CD4-positive, alpha-beta T cell treated with Interleukin-1 beta for 1 hour (primary cell): ENCODE measurements at places on chromosomes 12 and 14.

DNA sequence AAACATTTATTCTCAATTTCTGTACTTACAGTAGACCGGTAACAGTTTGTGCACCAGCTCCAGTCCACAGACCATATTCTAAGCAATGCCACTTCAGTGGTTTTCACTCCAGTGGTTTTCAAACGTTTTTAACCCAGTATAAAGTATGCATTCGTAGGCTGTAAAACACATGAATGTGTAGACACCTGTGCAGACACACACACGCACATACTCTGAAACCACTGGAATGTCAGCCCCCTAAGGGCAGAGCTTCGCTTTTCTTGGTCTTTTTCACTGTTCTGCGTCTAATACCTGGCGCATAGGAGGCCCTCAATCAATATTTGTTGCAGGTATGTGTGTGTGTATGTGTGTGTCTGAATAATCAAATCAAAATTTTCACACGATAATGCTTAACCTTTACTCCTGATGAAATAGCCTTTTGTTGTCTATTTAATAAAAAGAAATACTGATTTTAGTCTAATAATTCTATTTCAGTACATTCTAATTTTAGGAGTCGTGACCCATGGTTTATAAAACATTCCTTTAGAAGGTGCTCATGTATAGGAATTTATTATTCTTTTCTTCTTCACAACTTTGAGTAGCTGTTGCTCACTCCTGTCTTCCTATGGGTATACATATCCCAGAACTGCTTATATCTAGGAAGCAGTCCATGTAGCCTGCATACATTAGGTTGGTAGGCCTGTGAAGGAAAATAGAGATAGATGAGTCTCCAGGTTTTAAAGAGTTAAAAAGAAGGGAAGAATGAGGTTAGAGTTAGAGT, 73.6 kb upstream of the REP15 start:
- DNase-seq: no peak

GRCh38 chr14:74867673-74868072, 8.3 kb downstream of the PROX2 start:
- DNase-seq: peak; percentile 14

DNA sequence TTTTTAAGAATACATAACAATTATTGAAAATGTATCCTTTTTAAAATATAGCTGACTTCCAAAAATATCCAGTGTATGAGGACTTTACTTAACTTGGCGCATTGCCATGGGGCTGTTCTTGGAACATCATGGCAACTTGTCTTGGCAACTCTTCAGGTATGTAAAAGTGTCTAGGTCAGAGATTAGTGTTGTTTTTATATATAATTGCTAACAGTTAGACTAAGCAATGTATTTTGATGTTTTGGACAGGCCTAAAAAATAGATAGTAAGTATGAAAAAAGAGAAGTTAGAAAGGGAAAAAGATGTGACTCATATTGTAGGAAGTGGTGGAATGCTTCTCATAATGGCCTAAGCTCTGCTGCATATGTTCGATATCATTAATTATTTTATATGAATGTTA, 70.9 kb downstream of the MON2 start:
- DNase-seq: no peak

DNA sequence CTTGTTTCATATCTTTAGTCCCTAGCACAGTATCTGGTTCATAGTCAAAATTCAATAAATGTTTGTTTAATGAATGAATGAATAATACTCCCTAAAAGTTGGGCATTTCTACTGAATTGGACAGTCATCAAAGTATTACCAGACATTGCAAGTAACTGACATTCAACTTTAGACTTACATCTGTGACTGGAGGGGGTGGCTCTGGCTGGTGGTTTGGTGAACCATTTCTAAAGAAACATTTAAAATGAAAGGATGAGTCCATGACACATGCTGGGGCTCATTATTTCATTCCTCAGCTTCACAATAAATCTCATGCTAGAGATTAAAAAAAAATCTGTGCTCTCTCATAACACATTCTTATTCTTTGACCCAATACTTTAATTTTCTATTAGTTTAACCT, 20.6 kb upstream of the CSRNP2 start:
- no peak for DNase-seq

- DNase-seq: no peak
Observed at GRCh38 chr12:130138478-130138877, 23.8 kb upstream of the FZD10 start.

DNA sequence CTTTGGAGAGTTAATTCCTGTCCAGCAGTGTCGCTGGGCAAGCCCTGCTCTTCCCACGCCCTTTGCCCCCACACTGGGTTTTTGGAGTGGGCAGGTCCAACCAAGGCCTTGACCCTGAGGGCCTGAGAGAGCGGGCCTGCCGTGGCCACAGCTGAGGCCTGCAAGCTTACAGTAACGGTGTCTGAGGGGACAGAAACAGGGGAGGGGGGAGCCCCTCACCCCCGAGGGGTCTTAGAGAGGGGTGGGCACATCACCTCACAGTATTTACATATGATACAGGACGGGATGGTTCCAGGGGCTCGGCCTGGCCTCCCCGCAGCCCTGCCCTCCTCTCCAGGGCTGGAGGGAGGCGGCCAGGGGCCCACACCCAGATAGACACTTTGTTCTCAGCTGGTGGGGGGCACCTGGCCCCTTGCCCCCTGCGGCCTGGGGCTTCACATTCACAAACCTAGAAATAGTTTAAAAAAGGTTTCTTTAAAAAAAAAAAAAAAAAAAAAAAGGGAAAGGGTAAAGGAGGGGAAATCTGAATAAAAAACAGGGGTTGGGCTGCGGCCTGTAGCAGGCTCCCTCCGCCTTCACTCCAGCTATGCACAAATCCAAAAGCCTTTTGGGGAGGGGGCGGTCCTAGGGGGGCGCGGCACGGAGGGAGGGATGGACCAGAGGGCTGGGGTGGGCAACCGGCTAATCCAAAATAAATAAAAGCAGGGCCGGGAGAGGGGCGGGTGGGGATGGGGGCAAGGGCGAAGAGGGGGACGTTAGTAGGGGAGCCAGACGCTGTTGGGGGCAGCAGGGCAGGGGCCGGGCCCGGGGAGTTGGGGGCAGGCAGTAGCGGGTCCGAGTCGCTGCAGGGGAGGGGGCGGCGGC, 14.8 kb upstream of the PLA2G1B start:
- no peak for DNase-seq
